ENCODE measurements at places on chromosomes 1 and 21.

GRCh38 chr1:17588048-17588871 is 48.8 kb downstream of the ARHGEF10L start:
- DNase-seq = no peak

- no peak for DNase-seq
These were observed 1.9 kb upstream of the EPHB2 start for GRCh38 chr1:22708777-22709176.

- no peak for DNase-seq
These were observed 51.5 kb downstream of the MYOM3 start for GRCh38 chr1:24060482-24060881.

- no peak for DNase-seq
These were observed 2.0 kb downstream of the ARHGEF16 start for GRCh38 chr1:3456449-3456963.

DNA sequence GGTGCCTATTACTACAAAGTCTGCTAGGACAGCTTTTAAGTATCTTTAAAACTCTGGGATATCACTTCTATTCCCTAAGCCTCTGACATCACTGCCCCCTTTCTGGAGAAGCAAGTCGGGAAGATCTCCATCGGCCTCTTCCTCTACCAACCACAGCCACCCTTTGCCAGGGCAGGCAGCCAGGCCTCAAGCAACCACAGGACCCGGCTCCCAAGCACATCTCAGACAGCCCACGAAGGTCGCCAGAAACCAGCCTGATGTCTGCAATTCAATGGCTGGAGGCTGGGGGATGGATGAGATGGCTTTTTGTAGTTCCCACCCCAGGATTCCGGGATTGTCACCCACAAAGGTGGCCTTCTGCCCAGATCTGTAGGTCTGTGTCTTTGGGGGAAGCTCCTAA is 70.7 kb downstream of the LGR6 start:
- no peak for DNase-seq

DNA sequence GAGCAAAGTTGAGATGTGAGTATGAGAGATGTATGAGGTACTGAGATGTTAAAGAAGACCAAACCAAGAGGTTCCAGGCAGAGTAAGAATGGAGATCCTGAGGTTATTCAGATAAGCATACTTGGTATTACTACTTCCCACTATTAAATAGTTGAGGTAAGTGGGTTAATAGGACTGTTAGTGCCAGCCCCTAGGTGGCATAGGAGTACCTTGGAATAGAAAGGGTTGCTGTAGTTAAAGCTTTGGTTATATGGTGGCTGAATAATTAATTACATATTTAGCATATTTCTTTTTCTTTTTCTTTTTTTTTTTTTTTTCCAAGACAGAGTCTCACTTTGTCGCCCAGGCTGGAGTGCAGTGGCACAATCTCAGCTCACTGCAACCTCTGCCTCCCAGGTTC is 397.9 kb upstream of the TMPRSS15 start:
- DNase-seq = no peak

GRCh38 chr1:1093610-1093943 is 19.5 kb upstream of the RNF223 start:
- DNase-seq = no peak

DNA sequence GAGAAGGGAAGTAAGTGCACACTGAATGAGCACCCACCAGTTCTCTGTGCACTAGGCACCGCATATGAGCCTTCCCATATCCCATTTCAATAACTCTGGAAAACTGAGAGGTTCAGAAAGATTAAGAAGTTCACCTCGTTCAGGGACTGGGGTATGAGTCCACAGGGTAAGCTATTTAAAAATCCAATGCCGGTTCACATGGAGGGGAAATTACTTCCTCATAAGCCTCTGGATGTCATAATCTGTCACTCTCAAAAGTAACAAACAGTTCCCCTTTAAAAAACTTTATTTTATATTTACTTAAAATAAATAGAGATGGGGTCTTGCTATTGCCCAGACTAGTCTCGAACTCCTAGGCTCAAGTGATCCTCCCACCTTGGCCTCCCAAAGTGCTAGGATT is 1.9 kb downstream of the OR2B11 start:
- no peak for DNase-seq

- no peak for DNase-seq
These were observed 6.5 kb upstream of the GOLPH3L start for GRCh38 chr1:150703427-150703826.

DNA sequence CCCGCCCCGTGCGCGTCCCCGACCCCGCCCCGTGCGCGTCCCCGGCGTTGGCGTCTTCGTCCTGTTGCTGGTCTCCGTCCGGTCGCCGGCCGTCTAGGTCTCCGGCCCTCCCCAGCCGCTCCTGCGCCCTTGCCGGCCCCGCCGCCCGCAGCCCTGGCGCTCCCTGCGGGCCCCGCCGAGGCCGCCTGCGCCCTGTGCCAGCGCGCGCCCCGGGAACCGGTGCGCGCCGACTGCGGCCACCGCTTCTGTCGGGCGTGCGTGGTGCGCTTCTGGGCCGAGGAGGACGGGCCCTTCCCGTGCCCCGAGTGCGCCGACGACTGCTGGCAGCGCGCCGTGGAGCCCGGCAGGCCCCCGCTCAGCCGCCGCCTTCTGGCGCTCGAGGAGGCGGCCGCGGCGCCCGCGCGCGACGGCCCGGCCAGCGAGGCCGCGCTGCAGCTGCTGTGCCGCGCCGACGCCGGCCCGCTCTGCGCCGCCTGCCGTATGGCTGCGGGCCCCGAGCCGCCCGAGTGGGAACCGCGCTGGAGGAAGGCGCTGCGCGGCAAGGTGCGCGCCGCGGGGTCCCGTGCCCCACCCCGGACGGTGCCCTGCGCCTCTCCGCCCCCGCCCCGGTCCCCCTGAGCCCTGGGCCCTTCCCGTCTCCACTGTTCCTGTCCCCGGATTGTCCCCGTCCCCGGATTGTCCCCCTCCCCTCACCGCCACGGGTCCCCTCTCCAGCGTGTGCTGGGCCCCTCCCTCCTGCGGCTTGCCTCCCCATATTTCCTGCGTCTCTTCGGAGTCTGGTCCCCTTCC is at the start of gene RNF187:
RNF187 (plus strand) TSS at position 47 of the 789 bp plus-strand sequence.
- no peak for DNase-seq

DNA sequence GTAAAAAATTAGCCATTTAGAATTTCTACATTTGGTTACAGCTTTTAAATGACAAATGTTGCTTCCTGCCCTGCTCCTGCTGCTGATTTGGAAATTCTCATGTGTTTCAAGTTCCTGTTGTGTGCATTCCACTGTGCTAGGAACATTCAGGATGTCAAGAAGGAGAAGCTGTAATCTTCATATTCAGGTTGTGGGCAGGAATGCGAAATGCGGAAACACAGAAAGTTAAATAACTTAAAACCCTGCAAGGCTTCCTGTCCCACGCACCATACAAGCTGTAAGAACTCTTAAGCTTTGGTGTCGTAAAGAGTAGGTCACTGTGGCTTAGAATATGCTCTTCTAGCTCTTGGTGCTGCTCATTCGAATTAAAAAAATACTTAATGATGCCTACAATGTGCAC is 52.6 kb downstream of the S100B start:
- DNase-seq = no peak

DNA sequence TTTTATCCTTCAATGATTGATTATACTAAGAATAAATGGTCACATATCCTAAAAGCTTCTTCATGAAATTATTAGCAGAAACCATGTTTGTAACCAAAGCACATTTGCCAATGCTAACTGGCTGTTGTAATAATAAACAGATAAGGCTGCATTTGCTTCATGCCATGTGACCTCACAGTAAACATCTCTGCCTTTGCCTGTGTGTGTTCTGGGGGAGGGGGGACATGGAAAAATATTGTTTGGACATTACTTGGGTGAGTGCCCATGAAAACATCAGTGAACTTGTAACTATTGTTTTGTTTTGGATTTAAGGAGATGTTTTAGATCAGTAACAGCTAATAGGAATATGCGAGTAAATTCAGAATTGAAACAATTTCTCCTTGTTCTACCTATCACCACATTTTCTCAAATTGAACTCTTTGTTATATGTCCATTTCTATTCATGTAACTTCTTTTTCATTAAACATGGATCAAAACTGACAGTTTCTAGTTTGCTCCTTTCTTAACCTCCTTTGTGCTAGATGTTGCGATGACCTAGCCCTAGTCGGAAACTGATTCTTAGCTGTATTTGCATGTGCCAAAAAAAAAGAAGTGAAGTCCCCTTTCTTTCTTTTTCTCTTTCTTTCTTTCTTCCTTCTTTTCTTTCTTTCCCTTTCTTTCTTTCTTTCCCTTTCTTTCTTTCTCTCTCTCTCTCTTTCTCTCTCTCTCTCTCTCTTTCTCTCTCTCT is 45.1 kb downstream of the MAP3K7CL start:
- DNase-seq = no peak

DNA sequence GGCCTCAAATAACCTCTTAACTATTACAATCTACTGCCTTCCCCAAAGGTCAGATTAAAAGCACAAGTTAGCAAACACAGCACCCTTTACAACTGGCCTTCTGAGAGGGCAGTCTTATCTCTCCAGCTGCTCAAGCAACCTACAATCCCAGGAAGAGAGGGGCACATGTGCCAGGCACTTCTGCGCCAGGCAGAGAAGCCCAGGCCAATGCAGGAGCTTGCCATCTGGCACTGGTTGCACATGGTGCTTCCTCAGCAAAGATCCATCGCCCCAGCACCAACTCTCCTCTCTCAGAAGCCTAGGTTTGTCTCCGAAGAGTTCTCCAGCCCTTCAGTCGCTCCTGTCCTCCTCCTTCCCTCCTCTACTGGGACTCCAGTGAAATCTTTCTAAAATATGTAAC is 2.5 kb downstream of the STK40 start:
- no peak for DNase-seq

GRCh38 chr1:39717809-39718208 is 20.9 kb upstream of the PPIE start:
- no peak for DNase-seq

DNA sequence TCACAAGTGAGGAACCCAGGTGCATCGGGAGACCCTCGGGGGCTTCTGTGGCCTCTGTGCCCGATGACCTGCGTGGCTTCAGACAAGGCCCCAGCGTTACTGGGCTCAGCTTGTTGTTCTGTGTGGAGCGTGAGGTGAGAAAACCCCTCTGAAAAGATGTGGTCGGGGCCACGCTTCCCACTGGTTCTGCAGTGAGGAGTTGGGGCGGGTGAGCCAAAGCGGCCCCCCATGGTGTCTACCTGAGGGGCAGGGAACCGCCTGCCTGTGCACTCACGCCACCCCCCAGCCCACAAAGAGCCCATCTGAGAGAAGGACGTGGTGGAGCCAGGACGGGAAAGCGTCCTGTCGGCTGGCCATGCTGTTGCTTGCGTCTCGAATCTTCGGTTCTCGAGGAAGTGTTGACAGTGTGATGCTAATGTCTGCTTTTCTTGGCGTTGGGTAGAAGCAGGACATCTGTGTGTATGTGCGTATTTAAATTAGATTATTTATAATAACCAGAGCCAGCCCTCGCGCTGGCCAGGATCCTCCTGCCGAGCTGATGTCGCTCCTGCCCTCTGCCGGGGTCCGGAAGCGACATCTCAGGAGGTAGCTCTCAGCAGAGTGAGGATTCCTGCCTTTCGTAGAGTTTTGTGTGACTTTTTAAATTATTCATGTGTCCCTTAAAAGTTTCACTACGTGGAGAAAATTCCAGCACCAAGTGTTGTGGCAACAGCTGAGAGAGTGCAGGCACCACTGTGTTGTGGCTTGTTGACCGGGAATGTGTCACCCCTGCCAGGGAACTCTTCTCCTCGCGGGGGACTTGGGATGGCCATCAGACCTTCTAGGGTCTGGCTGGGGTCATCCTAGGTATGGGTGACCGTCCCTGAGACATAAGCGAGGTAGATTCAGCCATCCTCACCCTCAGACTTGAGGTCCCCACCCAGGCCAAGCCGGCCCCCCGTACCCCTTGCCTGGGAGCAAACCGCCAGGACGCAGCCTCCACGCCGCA is 15.3 kb downstream of the TMEM201 start:
- no peak for DNase-seq

GRCh38 chr1:155226188-155226909 is 17.9 kb downstream of the MTX1 start:
- DNase-seq = peak; percentile 62

DNA sequence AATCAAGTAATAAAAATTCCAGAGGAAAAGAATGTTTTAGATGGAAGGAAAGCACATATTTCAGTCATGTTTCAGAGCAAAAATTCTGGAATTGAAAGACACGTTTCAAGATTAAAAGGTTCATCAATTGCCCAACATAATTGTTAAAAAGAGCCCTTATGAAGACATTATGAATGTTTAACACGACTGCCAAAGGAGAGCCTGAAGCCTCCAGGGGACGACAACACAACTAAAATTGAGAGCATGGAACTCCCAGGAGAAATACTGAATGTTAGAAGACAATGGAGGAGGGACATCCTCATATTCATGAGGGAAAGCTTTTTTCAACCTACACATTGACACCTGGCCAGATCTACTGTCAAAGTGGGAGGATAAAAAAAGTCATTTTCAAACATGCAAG is 16.0 kb downstream of the OR2T11 start:
- DNase-seq = no peak

DNA sequence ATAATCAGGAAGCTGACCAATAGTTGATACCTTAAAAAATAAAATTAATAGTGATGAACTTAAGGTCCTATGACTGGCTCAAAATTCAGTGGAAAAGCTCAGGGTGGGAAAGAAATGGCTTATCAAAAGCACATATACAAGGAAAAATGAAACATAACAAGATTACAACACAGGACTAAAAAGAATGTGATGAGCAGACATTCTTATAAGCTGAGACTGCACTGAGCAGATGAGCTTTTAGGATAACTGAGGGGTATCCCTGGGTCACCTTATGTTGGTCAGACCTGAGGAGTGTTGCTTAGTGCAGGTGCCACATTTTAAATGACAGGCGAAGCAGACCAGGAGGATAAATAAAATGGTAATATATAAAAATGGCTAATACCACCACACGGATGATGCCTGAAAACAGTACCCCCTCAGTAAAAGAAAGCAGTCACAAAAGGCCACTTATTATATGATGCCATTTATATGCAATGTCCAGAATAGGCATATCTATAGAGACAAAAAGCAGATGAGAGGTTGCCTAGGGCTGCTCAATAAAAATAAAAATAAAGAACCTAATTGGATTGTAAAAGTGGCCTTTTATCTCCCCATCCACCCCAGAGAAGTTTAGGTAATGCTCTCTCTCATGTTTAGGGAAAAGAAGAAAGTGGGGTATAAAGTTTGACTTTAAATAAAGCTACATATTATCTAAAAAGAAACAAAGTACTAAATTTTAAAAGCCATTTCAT is 163.9 kb downstream of the SLC45A1 start:
- no peak for DNase-seq

- no peak for DNase-seq
These were observed 16.5 kb downstream of the TBX19 start for GRCh38 chr1:168297019-168297730.

DNA sequence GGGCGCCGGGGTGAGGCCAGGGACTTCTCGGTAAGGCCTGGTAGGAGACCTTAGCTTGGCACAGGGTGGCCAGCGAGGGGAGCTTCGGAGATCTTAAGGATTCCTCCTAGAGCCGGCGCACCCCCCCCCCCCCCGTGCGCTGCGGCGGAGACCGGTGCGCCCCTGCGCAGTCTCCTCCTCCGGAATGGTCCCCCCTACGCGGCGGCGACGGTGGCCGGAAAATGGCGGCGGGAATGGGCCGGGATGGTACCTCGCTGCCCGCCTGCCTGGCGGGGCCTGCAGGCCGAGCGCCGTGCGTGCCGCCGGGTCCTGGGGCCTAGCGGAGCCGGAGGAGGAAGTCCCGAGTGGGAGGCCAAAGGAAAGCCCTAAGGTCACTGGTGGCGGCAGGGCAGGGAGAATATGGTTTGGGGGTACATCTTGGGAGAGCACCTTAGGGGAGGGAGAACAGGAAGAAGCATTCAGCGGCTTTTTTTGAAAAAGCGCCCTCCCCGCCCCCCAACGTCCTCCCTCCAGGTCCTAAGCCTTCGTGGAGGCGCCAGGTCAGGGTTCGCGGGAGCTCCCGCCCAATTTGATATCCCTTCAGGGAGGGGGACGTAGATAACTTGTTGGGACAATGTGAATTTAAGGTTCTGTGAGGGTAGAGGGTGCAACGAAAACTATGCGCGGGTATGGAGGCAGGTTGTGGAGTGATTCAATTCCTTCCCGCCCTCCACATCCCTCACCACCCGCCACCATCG is 429 bp downstream of the SRRM1 start:
- DNase-seq = no peak

Data from amniotic stem cell (primary cell).